ENCODE measurements at places on chromosomes 7 and 10.

GRCh38 chr10:103620352-103620740 lies 126.8 kb downstream of the NEURL1 start:
- no peak for DNase-seq

- DNase-seq, result no peak
These were observed 525.8 kb downstream of the NRG3 start for GRCh38 chr10:82400841-82401240.

GRCh38 chr7:47195641-47196040 lies 386.3 kb downstream of the TNS3 start:
- no peak for DNase-seq

DNA sequence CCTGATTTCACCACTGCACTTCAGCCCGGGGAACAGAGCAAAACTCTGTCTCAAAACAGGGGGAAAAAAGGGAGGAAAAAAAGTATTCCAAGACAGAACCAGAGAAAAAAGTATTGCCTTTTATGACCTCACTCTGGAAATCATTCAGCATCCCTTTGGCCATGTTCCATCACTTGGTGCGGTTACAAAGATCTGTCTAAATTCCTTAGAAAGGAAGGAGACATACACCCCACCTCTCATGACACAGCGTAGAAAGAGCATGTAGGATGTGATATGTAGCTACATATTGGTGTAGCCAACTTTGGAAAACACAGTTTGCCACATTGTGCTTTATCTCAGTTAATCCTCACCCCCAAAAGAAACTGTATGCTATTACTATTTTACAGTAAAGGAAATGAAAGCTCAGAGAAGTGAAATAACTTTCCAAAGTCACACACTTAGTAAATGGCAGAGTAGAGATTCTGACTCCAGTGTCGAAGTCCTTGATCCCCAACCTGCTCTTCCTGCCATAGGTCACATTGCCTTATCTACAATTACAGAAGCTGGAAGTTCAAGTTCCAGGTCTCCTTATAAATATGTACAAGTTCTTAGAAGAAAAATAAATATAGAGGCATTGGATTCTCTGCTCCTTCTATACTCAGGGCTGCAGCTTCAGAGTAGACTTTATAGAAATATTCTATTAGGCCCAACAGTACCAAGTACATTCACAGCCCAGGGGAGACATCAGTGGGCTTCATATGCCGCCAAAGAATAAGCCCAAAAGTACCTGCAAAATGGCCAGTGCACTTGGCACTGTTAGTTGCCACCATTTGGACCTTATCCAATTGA lies 91.6 kb upstream of the KMT2E start:
- DNase-seq, result no peak

DNA sequence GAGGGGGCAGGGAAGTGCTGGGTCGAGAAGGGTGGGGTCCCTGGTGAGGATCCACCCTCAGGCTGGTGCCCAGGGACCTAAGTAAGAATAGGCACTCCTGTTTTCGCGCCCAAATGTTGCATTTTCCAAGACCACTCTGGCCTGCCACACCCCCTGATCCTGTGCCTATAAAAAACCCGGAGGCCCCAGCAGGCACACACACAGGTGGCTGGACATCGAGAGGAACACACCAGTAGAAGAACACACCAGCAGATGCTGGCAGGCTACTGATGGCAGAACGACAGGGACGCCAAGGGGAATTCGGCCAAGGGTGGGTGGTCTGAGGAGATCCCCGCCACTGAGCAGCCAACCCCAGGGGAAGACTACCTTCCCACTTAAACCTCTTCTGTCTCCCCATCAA lies 633.9 kb upstream of the POT1 start:
- no peak for DNase-seq

DNA sequence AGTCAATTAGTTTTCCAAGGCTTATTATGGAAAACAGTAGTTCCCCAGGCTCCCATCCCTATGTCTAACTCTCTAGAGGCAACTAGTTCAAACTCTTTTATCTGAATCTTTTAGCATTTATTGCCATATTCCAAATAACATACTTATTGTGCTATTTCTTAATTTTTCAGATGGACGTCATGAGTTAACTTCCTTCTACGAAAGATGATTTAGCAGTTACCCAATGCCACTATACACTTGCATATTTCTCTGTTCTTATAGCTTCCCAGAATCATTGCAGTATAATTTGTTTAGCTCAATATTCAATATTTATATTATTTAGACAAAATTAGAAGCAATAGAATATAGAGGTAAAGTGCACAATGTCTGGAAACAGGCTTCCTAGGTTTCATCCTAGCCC lies 52.8 kb downstream of the REEP3 start:
- no peak for DNase-seq

- DNase-seq, result no peak
These were observed 51.8 kb downstream of the ARHGAP12 start for GRCh38 chr10:31876652-31877352.

GRCh38 chr10:28664369-28664740 lies 13.0 kb upstream of the BAMBI start:
- no peak for DNase-seq

DNA sequence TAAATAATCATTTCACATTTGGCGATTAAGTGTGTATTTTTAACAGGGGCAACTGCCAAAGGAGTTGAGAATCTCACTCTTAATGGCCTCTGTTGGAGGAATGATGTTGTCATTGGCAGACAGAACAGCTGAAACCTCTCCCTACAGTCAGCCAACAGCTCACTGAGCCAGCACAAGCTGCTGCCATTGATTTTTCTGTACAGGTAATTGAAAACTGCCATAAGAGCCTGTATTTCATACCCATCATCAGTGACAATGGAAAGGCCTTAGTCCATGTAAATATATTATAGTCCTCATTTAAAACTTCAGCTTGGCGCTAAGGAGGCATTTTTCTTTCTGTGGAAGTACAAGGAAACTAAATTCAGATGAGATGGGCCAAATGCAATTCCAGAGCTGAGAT lies 28.1 kb upstream of the PTN start:
- no peak for DNase-seq

DNA sequence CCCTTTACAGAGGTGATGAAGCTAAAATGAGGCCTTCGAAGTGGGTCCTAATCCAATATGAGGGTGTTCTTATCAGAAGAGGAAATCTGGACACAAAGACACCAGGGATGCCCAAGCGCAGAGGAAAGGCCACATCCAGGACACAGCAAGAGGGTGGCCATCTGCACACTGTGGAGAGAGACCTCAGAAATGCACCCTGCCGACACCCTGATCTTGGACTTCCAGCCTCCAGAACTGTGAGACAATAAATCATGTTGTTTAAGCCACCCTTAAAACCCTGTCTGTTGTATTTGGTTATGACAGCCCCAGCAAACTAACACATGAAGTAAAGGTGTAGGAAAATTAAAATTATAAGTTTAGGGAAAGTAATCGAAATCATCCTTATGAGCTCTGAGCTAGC lies 64.0 kb downstream of the CDC123 start:
- DNase-seq, result no peak

DNA sequence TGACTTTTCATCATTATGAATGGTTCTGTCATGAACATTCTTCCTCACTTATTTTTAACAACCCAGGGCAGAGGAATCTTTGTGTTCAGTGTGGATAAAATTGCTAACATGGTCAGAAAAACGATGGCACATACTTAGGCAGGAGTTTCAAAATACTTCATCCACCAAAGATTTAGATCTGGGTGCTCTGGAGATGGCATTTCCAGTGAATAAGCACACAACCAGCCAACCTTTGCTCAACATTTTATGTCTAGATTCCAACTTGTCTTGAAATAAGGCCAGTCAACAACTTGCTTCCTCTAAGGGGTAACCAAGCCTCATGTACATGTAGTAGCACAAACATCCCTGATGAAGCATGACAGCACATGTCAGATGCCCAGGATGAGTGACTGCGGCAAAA lies 33.4 kb upstream of the ADRB1 start:
- DNase-seq, result no peak

DNA sequence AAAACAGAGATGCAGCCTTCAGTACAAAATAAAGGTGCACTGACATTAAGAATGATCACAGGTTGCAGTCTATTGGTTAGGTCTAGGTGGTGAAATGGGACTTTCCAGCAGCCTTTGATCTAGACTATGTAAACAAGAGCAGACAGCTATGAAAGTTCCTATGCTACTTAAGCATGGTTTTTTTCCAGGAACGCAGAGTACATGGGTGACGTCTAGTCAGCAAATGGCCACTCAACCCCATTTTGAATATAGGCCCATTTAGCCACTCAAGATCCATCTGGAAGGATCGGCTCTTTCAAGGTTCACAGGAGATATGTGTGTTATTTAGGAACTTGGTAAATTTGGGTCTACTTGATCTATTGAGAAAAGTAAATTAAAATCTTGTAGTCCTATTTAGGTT lies 1424.6 kb upstream of the LRRTM3 start:
- no peak for DNase-seq

GRCh38 chr10:4262870-4263600 lies 478.0 kb upstream of the KLF6 start:
- no peak for DNase-seq

- no peak for DNase-seq
These were observed 104.2 kb upstream of the ACBD5 start for GRCh38 chr10:27344568-27345454.

- peak; percentile 48 for DNase-seq
These were observed 319.0 kb downstream of the HPSE2 start for GRCh38 chr10:98916526-98917125.

GRCh38 chr7:54841772-54842697 lies 83.0 kb upstream of the SEC61G start:
- DNase-seq, result peak; percentile 18

DNA sequence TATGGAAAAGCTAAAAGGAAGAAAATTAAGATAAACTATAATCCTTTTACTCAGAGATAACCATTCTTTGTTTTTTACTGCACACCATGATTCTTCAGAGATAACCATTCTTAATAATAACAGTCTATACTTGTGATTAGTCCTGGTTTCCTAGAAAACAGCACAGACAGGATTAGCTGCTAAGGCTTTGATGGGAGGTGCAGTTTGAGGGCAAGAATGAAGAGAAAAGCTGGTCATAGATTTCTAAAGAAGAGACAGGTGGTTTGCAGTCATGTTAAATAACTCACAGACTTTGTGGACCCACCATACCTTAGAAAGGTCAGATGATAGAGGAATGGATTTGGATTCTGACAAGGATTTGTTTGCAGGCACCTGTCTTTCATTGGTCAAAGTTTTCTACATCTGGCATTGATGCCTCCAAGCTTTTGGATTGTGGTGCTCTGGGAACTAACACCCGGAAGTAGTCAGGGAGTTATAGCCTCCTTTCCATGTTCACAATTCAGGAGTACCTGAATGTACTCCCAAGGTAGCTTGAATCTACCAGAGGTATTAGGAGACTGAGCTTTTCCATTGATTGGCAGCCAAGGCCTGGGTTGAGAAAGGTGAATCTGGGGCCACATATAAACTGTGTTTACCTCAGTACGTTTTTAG lies 3.7 kb downstream of the SMC3 start:
- DNase-seq, result no peak

- DNase-seq, result peak; percentile 5
These were observed 130.3 kb upstream of the POT1 start for GRCh38 chr7:125059861-125060456.

DNA sequence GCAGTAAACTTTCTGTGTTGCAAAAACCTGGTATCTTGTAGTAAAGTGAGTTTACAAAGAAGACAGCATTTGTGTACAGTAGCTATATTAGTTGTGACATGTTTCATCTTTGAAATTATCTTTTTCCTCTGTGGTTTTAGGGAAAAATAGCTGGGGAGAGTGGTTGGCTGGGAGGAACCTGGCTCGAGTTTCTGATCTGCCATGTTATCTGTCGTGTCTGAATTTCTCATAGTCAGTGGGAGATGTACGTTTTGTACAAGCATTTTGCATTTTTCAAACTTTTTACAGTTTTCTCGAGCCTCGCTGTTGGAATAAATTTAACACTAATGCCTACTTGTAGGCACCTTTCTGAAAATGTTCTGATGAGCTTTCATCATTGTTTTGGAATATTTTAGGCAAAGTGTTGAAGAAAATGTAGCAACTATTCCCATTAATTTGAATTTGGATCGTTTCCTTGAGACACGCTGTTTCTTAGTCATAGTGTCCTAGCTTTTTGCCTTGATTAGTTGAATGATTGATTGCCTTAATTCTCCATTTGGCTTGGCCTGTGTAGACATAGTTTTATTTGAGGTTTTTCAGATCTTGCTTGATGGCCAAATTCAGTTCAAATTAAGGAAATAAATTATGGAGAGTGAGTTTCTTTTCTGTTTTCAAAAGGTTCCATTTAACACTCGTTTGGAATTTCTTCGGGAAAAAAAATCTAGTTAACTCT lies 65.1 kb downstream of the CAMK1D start:
- DNase-seq, result no peak

DNA sequence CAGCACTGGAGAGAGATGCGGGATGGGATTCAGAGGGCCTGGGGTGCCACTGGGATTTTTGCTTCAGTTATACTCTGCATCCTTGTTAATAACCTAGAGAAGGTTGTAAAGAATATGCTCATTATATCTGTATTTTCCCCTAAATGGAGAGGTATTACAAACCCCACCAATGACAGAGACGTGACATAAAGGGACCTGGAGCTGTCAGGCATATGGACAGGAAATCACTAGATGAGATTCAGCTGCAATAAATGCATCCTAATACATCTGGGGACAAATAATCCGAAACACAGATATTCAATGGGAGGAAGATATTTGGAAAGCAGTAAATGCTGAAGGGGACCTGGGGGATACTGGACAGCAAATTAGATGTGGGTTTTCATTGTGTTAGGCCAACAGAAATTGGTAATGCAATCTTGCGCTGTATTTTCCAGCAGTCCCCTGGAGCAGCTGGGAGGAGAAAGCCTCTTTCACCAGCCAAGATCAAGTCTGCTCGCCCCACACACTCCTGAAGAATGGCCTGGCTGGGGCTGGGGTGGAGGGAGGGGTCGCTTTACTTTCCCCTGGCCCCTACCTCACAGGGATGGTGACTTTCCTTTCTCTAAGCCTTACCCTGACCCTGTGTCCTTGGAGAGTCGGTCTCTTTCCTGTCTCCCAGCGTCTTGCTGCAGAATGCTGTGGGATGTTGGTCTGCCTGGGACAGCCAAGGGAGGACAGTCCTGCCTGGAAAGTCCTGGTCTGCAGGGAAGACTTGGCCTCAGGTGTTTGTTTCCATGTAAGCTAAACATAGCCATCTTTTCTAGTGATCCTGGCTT lies 653.8 kb downstream of the LRMDA start:
- no peak for DNase-seq

GRCh38 chr10:102230264-102230860 lies 4.3 kb downstream of the ELOVL3 start:
- DNase-seq, result peak; percentile 61

DNA sequence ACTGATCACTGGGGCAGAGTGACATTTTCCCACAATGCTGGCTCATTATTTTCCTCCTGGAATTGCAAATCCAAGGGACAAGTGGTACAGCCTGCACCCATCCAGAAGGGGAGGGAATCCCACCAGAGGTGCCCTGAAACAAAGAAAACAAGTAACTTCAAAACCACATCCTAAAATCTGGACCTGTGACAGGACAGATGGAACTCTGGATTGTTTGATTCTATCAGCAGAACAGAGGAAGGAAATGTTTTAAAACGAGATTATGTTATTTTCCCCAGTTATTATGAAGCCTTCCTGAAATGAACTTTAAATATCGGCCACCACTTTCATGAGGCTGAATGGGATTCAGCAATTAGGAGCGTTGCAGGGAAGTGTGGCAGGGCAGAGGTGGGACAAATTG lies 62.2 kb upstream of the ECHDC3 start:
- DNase-seq, result no peak

- no peak for DNase-seq
These were observed 89.2 kb downstream of the HERPUD2 start for GRCh38 chr7:35605760-35606159.

GRCh38 chr10:69516316-69516715 lies 56.9 kb downstream of the NEUROG3 start:
- DNase-seq, result peak; percentile 53

- DNase-seq, result no peak
These were observed 8.1 kb downstream of the SEMA4G start for GRCh38 chr10:100977436-100977835.

All from hematopoietic multipotent progenitor cell treated with erythropoietin and hydrocortisone succinate and interleukin-3 and kit ligand, for 8 days (in vitro differentiated cells).